ENCODE measurements at places on chromosomes 3 and 15.

DNA sequence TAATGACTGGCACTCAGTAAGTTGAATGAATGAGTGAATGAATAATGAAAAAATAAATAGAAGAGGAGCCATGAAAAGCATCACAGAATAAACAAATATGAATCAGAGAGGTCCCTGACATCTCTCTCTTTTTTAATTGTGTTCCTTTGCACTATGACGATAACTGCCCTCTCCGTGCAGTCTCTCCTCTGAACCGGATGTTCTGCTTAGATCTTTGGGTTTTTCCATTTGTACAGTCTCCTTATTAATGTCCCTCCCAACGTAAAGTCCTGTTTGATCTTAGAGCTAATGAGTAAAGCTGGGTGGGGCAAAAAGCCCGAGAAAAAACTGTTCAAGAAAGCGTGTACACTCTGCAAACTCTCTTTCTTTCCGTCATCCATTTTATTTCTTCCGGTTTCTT is 28.3 kb upstream of the BHLHE40 start:
- no peak for DNase-seq

- DNase-seq, result no peak
These were observed 553.4 kb downstream of the ZIC1 start for GRCh38 chr3:147962408-147963164.

DNA sequence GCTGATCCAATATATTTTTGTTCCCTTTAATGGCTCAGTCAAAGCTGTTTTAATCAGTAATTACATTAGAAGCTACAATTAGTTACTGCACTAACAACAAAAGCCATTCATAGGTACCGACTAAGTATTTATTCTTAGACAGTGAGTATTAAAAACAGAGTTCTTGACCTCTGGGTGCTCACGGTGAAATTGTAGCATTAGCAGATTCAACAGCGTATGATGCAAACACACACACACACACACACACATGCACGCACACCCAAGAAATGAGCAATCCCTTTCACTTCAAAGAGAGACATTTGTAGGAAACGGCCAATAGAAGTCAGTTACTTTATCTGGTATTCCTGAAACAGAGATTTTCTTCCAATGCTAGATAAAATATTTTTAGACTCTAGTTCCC is 27.0 kb upstream of the MITF start:
- DNase-seq, result no peak

- peak; percentile 31 for DNase-seq
These were observed 140.7 kb downstream of the IMPG2 start for GRCh38 chr3:101179637-101180036.

DNA sequence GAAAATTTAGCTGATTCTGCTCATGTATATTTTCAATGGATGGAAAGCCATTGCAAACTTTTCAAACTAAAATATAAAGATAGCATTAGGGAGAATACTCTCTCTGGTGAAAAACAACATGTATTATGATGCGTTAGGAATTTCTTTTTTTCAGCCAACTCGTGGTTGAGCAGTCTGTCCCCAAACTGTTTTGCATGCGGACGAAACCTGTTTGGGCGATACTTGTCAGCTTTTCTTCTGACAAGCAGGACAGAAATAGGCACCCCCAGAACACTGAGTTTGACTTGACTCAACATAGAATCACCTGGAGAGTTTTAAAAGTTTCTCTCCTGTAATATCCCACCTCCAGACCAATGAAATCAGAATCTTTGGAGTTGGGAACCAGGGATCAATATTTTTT is 417.5 kb upstream of the TPRG1 start:
- no peak for DNase-seq

GRCh38 chr3:109325657-109326056 is 9.3 kb upstream of the DPPA2 start:
- DNase-seq, result no peak

Measured in right hindlimb (tissue), 1 donor.